ENCODE measurements at places on chromosomes 6 and 20.

DNA sequence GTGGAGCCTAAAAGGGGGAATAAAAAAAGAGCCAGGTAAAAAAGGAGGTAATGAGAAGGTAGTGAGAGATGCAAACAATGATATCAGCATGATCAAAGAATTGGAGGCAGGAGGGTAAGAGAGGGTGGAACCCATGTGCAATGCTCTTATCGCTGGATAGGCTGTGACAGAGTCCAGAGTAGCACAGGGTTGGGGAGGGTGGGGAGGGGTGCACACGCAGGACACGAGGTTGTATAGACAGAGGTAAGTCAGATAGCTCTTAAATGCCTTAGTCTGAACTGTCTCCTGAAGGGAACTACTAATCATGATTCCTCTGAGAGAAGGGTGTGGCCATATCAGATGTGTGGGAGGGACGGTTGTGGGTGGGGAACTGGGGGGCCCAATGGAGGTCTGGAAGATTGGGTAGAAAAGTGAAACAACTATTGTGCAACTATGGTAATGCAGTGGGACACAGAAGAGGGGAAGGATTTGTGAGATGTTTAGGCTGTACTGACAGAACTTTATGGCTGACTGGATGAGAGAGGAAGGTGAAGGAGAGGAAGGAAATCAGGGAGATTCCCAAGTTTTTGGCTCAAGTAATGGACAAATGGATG, 354.8 kb downstream of the BTBD9 start:
- DNase-seq = no peak

DNA sequence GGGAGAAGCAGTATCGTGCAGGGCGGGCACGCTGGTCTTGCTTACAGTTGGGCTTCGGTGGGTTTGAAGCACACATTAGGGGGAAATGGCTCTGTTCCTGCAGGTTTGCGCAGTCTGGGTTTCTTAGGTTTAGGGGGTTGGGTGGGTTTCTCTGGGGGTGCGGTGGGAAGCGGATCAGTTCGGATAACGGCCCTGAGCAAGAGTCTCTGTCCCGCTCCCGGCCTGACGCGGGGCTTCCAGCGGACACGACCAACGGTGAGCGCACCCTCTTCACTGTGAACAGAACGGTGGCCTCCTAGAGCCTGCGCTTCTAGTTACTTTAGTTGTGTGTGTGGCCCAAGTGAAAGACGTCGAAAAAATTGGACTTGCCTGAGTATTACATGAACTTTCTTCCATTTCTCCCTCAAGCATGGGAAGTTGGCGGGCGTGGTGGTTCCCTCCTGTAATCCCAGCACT, 635 bp upstream of the ELOVL2 start:
- no peak for DNase-seq

DNA sequence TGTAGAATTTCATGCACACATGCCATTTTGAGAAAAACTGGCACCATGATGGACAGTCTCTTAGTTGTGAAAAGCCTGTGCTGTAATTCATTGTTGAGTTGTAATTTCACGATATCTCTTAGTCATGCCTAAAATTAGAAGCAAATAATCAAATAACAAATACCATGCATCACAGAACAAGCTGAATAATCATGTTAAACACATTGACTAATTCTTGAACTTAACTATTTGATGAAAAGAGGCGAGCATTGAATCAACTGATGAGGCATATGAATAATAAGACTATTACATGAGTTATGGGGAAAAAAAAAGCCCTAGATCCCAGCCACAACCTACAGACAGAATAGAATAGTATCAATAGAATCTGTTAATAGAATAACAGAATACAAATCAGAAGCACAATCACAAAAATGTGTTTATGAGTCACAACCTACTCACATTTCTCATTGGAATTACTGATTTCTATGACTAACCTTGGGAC, 14.2 kb upstream of the RNF217 start:
- DNase-seq = no peak

DNA sequence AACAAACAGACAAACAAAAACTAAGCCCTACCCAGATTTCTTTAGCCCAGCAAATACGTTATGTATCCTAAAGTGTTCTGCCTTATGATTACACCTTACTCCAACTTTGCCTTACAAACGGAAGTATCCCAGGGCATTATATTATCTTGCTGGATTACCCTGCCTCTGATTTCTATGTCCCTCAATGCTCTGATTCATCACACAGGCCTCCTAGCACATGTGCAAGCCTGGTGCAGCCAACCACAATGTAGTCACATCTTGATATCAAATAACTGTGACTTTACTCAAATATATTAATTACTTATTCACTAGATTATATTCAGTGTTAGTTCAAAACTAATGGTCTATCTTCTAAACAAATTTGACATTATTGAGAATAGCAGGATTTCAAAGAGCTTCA, 598.6 kb downstream of the TBC1D32 start:
- DNase-seq = no peak

GRCh38 chr6:45772051-45772450, 243.6 kb downstream of the CLIC5 start:
- no peak for DNase-seq

DNA sequence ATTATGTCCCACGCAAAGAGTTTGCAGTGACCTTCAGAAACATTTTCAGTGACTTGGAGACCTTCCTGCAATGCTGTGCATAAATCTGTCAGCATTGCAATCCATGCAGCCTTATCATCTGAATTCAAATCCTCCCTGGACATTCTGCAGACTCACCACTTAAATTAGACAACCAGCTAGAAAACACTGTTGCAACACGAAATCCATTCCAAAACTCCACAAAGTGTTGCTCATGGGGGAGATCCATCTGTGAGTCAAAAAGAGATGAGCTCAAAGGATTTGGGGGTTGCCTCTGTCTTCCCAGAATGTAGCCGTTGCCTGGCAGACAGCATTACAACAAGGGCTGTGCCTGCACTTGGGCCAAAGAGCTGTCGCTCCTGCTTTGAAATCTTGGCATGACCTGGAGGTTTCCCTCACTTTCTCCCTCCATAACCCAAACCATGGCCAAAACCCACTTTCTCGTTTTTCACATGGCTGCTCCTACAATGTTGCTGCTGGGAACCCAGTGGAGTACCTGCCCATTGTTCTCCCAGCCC, 163.5 kb upstream of the CDYL start:
- no peak for DNase-seq

- DNase-seq = no peak
Measured at GRCh38 chr20:40966103-40966502, 62.5 kb upstream of the TOP1 start.

- DNase-seq = no peak
Measured at GRCh38 chr6:128333581-128334223, 186.7 kb downstream of the PTPRK start.

DNA sequence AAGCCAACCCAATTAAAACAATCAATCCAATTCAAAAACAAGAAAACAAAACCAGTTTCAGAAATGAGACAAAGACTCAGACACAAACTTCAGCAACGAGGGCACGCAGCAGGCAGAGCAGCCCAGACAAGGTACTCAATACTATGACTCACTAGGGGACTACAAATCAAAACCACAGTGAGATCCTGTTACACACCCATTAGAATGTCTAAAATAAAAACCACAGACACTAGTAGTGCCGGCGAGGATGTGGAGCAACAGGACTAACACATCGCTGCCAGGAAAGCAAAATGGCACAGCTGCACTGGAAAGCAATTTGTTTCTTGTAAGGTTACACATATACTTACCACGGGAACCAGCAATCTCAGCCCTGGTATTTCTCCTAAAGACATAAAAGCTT, 28.4 kb upstream of the MAS1L start:
- no peak for DNase-seq
